ENCODE measurements at places on chromosomes 3 and 15.
A peak's percentile ranks its signal among the peaks of the same experiment; 100 is the strongest.

- DNase-seq = peak; percentile 40
Observed at GRCh38 chr15:90686435-90687218, 30.5 kb upstream of the BLM start.

DNA sequence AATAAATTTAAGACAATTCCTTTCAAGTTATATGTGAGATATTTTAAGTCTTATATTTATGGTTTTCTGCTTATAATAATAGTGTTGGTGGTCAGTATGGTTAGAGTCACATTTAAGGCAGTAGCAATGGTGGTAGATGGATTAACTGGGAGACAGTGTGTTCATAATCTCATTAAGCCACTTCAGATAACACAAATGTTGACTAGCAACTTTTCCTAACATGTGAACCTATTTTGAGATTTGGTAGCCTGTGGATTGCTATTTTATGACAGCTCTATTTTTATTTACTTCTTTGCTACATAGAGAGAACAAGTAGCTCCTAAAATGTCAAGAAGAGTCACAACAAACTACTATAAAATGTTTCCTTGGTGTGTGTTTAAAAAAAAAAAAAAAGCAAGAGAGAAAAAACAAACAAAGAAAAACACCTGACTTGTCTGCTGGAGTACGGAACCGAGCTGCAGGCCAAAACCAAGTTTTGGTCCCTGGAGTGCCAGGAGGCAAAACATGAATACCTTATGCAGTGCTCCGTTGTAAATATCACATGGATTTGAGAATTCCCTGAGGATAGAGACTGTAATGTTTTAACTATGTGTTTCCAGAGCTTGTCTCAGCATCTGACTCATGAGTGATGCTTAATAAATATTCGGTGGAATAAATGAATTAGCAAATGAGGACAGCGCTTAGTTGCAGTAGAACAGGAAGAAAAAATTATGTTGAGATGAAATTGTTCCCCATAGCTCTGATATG, 457.1 kb upstream of the ROBO2 start:
- DNase-seq = no peak

- no peak for DNase-seq
Observed at GRCh38 chr3:18556001-18556408, 130.9 kb upstream of the SATB1 start.

GRCh38 chr3:140530131-140530530, 147.7 kb upstream of the TRIM42 start:
- DNase-seq = no peak

GRCh38 chr3:12302564-12302963, 13.7 kb downstream of the PPARG start:
- no peak for DNase-seq
